ENCODE measurements at places on chromosomes 7 and 10. TPM values are rescaled to one million over a fixed set of nuclear protein-coding genes. Genes with fewer than 3 reads are reported as not detected.

Gene FAM180A
- total RNA-seq = 0.08 TPM

Gene IL15RA
- total RNA-seq = 7.6 TPM

Gene CYP3A4
- total RNA-seq = not detected

Gene BCL7B
- 41.5 TPM for total RNA-seq

Gene KMT2C
- 14.1 TPM for total RNA-seq

Gene TBX20
- not detected for total RNA-seq

Gene GIMAP5
- total RNA-seq = not detected

Gene EN2
- total RNA-seq = not detected

Gene CTAGE4
- total RNA-seq = 0.46 TPM

Gene SYT15
- 0.08 TPM for total RNA-seq

Gene BLNK
- 0.87 TPM for total RNA-seq

Gene MALSU1
- total RNA-seq = 54.6 TPM

Gene DNAAF5
- total RNA-seq = 49.8 TPM

Gene ING3
- 3.6 TPM for total RNA-seq

Gene WDR86
- 0.08 TPM for total RNA-seq

Gene DRGX
- total RNA-seq = not detected

Gene ELAPOR2
- 3.2 TPM for total RNA-seq

Gene SPAG6
- not detected for total RNA-seq

Gene VIPR2
- total RNA-seq = not detected

Gene DEPP1
- total RNA-seq = 1.1 TPM

Gene MYH16
- 1.1 TPM for total RNA-seq

Gene PRPS1L1
- total RNA-seq = not detected

Gene ADAMTS14
- not detected for total RNA-seq

Gene CACNA2D1
- 1.7 TPM for total RNA-seq

Gene GPR26
- not detected for total RNA-seq

Gene GOLGA7B
- total RNA-seq = 0.46 TPM

Gene TACC2
- 21.4 TPM for total RNA-seq

Gene TRIM50
- total RNA-seq = not detected

Gene MYO1G
- total RNA-seq = not detected

Gene IFIT1B
- total RNA-seq = not detected

Gene PLXNA4
- total RNA-seq = under 0.01 TPM

Gene NPSR1
- not detected for total RNA-seq

Gene ARHGEF5
- total RNA-seq = 35.5 TPM

Gene MUC12
- total RNA-seq = 1.7 TPM

Gene EPC1
- 9.7 TPM for total RNA-seq

Gene NKX2-3
- not detected for total RNA-seq

Gene STAG3
- total RNA-seq = not detected

Gene ZMYND11
- total RNA-seq = 25.5 TPM

Gene PTPRZ1
- 33.2 TPM for total RNA-seq

Gene SPDYE5
- total RNA-seq = not detected

Data from hair follicular keratinocyte (primary cell).